ENCODE measurements at places on chromosomes 7 and 10.

GRCh38 chr7:26280097-26280496 lies 11.6 kb upstream of the SNX10 start:
- no peak for DNase-seq

GRCh38 chr10:58360412-58361004 lies 24.7 kb upstream of the TFAM start:
- DNase-seq: no peak

DNA sequence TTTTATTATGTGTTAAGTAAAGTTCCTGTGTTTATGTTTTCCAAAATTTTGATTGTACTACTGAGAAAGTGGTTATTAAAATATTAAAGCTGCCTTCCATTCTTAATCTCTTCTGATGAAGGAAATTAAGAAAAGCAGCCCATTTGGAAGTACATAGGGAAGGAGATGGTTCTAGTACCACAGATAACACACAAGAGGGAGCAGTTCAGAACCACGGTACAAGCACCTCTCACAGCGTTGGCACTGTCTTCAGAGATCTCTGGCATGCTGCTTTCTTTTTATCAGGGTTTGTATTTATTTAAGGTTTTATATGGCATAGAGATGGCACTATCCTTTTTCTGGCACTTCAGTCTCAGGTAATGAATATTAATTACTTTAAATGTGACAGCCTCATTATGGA lies 111.6 kb downstream of the PHTF2 start:
- no peak for DNase-seq

DNA sequence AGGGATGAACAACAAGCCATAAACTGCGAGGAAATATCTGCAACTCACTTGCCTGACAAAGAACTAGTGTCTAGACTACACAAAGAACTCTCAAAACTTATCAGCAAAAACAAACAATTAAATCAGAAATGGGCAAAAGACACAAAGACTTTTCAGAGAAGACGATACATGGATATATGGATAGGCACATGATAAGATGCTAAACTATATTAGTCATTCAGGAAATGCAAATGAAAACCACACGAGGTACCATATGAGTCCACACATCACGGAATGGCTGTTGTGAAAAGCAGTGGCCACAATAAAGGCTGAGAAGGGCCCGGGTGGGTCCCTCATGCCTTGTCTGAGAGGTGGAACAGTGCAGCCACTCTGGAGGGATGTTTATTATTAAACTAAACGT lies 267.8 kb downstream of the WDR37 start:
- no peak for DNase-seq

DNA sequence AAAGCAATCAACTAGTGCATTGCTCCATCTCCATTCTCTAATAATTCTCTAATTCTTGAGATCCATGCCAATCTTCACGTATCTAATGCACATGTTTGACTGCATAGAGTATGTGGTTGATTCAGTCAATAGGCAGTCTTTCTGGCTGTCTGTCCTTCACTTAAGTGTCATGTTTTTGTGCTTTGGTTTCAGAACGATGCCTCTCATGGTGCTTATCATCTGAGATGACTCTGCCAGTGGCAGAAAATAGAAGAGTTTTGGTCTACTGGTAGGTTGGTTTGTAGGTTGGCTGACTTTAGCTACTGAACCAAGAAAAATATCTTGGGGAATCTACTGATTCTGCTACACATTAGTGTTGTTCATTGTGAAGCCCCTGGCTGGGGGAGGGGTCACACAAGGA lies 364.2 kb downstream of the SFMBT2 start:
- peak; percentile 18 for DNase-seq

- DNase-seq: no peak
Measured at GRCh38 chr7:42217053-42217452, 20.0 kb downstream of the GLI3 start.
